RPMI7951 (cell line): ENCODE measurements at places on chromosomes 7 and 10.

- DNase-seq, result peak; percentile 24
Observed at GRCh38 chr10:68957654-68958053, 1.7 kb downstream of the DDX21 start.

DNA sequence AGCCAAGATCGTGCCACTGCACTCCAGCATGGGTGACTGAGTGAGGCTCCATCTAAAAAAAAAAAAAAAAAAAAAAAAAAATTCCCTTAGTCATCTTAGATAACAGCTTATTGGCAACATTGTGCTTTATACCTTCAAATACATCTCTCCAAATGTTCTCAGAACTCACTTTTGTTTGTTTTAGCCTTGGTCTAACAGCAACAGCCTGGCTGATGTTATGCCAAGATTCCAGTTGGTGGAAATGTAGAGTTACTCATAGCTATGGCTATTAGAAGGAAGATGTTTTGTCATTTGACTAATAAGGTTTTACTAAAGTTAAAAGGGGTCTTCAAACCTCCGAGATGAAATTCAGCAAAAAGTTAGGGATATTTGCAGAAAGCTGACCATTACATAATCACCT, 481.4 kb downstream of the NEBL start:
- no peak for DNase-seq

DNA sequence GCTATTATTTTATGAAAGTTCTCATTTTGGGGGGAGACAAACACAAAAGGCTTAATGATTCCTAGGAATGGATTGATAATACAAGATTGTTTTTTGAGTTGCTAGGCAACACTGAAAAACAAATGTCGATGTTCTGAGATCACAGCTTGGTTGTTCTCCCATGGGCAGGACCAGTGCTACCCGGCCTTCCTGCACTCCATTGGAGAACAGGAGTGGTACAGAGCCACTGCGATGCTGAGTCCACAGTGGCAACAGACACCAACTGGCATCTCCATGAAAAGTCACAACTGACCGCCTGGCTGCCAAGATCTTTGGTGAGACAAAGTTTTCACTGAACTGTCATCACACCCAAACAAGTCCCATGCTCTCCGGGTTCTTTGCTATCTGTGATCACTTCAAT, 68.9 kb upstream of the NMT2 start:
- peak; percentile 67 for DNase-seq

GRCh38 chr10:91410638-91411371, 661 bp downstream of the HECTD2 start:
- DNase-seq, result no peak

- DNase-seq, result no peak
Observed at GRCh38 chr7:4175346-4175973, 506.6 kb upstream of the FOXK1 start.

DNA sequence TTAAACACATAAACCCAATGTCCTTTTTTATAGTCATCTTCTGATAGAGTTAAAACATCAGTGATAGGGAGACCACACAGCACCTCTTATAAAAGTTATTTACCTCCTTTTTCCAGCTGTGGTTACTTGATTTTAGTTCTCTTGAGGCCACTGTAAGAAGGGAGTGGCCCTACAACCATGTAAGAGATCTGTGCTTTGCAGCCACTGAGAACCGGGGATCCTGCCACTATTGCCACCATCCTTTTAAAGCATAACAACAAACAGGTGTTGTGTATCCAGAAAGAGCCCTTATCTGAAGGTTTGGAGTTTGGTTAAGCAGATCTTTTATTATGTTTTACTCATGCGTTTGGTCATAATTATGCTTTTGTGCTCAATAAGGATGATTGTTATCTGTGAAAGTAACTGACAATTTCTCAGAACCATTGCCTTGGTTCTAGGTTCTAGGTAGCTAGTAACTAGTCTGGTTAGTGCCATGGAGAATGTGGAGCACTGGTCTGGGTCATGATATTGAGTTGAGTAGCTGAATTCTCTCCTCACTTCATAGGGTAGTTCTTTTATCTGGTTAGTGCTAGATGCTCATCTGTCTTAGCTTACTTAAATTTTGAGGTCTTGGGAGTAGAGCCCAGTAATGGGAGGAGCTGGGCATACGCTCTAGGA, 56.5 kb downstream of the ST7 start:
- DNase-seq, result no peak

- no peak for DNase-seq
Observed at GRCh38 chr10:51691135-51691534, 8.3 kb downstream of the CSTF2T start.

- DNase-seq, result no peak
Observed at GRCh38 chr10:26508016-26508415, 69.9 kb downstream of the APBB1IP start.

- peak; percentile 74 for DNase-seq
Observed at GRCh38 chr7:936386-937054, 18.0 kb downstream of the ADAP1 start.

DNA sequence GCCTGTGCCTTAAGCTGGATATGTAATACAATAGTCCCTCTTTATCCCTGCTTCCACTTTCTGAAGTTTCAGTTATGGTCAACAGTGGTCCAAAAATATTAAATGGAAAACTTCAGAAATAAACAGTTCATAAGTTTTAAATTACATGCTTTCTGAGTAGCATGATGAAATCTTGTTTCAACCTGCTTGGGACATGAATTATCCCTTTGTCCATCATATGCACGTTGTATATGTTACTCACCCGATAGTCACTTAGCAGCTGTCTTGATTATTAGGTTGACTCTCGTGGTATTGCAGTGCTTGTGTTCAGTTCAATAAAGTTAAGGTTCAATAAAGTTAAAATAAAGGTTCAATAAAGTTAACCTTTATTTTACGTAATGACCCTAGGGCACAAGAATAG, 25.5 kb downstream of the C1GALT1 start:
- DNase-seq, result peak; percentile 32

GRCh38 chr7:137519947-137520346, 176.4 kb upstream of the PTN start:
- DNase-seq, result peak; percentile 67

DNA sequence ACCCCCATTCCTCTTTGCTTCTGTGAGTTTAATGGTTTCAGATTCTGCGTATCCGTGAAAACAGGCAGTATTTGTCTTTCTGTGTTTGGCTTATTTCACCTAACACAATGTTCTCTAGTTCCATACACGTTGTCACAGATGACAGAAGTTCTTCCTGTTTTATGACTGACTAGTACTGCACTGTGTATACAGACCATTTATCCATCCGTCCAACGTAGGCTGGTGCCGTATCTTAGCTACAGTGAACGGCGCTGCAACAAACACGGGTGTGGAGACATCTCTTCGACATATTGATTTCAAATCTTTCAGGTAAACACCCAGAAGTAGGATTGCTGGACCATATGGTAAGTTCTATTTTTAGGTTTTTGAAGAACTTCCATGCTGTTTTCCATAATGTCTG, 181.7 kb downstream of the PARD3 start:
- DNase-seq, result no peak

DNA sequence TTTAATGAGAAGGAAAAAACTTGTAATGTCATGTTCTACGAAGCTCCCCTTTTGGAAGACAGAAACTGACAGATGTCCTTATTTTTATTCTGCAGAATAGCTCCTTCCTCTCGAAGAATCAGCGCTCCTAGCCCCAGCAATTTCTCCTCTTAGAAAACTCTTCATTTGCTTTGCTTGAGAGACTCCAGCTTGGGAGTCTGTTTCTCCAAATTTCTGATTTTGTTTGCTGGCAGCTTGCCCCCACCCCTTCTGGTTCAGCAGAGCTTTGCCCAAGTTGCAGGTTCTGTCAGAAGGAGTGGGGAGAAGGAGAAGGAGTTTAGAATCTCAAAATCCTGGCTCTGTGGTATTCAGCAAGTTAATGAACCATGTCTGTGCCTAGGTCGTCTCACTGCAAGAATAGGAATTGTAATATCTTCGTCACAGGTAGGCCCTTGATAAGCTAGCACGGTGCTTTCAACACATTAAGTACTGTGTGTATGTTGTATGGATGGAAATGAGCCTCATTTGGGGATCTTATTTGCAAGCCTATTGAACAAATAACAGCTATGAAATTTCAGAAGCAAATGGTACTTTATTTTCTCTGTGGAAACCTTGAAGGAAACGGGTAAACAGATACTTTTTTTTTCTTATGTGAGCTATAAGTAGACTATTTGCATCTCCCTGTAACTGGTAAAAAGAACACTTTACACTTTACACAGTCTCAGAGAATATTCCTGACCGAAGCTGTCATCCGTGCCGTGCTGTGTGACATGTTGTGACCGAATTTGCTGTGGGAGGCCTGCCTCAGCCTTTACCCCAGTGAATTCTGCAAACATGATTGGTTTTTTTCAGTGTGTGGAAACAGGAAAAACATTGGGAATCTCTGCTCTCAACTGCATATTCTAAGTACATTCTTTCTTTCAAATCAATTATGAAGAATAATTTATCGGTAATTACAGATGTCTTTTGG, 290.9 kb downstream of the CAMK1D start:
- DNase-seq, result no peak

DNA sequence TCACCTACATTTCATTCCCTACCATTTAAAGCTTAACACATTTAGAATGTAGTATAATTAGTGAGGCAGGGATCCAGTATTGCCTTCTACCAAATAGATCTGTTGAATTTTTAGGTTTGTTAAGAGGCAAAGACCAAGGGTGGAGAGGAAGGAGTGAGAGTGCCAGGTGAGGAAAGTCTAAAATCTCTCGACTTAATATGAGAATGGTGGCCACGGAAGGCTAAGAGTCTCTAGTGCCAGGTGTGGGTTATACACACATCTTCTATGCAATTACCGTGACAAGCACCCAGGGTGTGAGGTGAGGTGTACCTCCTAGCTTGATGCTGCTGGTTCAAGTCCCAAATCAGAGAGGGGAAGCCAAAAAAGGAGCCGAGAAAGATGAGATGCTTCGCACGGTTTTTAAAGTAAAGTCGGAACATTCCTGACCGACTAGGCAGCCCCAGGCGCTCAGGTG, 439 bp downstream of the IQUB start:
- no peak for DNase-seq

- peak; percentile 35 for DNase-seq
Observed at GRCh38 chr10:100338434-100339036, 8.5 kb upstream of the SCD start.

DNA sequence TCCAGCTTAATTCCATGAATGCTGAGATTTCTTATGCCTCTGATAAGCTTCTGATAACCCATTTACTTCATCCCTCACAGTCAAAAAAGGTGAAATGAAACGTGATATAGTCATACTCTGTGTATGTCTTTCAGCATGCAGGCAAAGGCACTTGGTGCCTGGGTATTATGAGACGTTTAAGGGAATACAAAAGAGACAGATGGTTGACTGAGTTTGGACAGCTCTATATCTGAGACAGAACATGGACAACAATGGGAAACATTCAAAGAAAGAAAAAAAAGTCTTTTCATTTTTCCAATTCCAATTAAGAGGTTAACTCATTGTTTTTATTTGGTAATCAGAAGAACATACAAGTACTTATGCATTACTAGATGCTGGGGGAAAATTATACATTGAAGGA, 96.2 kb downstream of the PPP1R17 start:
- DNase-seq, result no peak

- DNase-seq, result no peak
Observed at GRCh38 chr10:21520509-21520908, 5.0 kb downstream of the SKIDA1 start.

DNA sequence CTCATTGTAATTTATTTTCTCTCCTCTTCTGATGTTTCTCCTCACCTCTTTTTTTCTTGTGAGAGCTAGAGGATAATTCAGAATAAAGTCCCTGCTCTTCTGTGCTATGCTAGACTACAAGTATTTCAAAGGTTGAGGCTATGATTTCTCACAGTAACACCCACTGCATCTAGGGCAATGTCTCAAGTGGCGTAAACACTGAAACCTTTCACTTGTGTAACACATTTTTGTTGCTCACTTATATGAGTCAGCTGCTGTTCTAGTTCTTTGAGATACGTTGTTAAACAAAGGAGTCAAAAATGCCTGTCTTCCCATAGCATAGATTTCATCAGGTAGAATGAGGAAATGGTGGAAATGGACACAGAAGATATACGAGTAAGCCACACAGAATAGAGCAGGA, 305.1 kb upstream of the PITRM1 start:
- DNase-seq, result no peak

- DNase-seq, result peak; percentile 82
Observed at GRCh38 chr10:51832652-51833383, 133.4 kb upstream of the CSTF2T start.

DNA sequence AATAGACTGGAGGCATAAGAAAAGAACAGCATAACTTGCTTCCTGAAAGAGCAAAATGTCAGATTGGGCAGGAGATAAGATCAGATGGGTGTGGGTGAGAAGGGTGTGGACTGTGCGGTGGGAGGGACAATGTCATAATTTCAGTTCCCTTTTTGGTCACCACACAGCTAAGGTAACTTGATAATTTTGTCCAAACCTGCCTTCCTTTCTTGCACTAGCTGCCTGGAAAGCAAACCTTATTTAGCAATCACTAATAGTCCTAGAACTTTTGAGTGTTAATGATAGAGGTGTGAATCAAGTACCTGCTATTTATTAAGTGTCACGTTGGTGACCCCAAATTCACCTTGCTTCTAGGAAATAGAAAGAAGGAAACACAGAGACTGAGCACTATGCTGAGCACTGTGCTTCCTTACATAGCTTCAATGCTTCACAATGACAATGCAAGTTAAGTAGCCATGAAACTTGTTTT, 72.4 kb upstream of the SP4 start:
- no peak for DNase-seq

GRCh38 chr10:9860045-9860444, 1157.6 kb upstream of the CELF2 start:
- no peak for DNase-seq

- DNase-seq, result no peak
Observed at GRCh38 chr10:116542007-116542677, 3.6 kb upstream of the PNLIP start.

DNA sequence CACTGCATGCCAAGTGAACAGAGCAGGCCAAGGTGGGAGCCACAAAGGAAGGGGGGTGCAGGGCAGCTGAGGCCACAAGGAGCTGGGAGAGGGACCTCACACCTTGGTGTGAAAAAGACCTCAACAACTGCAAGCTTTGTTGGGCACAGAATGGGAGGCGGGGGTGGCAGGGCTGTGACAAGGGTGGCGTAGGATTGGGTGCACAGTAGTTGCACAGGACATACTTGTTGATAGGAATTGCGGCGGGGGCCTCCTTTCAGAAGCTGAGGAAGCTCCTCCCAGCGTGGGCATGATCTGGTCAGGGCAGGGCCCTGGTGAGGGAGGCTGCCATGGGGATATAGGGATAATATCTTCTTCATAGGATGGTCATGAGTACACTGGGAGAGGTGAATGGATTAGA, 25.8 kb downstream of the POLL start:
- DNase-seq, result no peak

- DNase-seq, result no peak
Observed at GRCh38 chr7:96157856-96158255, 164.0 kb downstream of the SLC25A13 start.

GRCh38 chr7:130929896-130930659, 196.1 kb upstream of the KLF14 start:
- no peak for DNase-seq

GRCh38 chr7:54109501-54109900, 432.7 kb upstream of the VSTM2A start:
- DNase-seq, result peak; percentile 60

- DNase-seq, result peak; percentile 58
Observed at GRCh38 chr10:110358869-110359629, 54.3 kb upstream of the SMNDC1 start.
